Trophoblast cell (in vitro differentiated cells and primary cell): ENCODE measurements at places on chromosomes 3 and 15.

GRCh38 chr3:153443961-153444360, 281.9 kb downstream of the RAP2B start:
- no peak for DNase-seq

GRCh38 chr3:128343287-128344051, 123.2 kb downstream of the DNAJB8 start:
- DNase-seq, result peak; percentile 77

GRCh38 chr15:66593219-66593780, 27.5 kb upstream of the LCTL start:
- peak; percentile 41 for DNase-seq

DNA sequence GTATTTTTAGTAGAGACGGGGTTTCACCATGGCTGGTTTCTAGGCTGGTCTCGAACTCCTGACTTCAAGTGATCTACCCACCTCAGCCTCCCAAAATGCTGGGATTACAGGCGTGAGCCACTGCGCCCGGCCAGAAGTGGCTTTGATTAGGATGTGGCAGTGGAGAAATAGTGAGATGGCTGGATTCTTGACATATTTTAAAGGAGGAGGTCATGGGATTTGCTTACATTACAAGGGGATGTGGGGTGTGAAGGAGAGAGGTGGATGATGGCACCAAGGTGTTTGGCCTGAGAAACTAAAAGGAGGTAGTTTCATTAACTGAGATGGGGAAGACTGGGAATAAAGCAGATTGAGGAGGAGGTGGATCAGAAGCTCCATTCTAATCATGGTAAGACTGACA, 15.0 kb upstream of the LTF start:
- DNase-seq, result no peak

GRCh38 chr3:66620296-66620695, 119.5 kb upstream of the LRIG1 start:
- DNase-seq, result no peak

GRCh38 chr15:84983711-84984110, 2.1 kb downstream of the PDE8A start:
- no peak for DNase-seq

DNA sequence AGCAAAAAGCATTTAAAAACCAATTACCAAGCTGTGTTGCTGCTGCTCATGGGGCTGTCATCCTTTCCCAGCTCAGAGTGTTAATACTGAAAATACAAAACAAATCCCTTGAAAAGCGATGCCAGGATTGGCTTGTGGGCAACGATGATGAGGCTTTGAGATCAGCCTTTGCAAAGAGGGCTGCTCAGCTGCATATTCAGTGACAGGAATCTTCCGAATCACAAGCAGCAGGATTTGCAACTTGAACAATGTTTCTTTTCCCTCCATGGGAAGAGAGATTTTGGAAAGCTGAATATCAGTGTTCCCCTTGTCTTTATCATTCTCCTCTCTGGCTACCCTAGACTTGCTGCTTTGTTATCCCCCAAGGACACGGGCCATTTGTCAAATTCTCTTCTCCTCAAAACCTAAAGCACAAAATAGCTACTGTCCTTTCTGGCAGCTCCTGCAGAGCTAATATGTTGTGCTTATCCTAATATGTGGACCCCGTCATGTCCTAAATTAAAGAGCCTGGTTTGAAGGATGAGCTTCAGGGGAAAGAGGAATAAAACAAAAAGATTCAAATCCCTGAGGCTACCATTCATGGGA, 375.8 kb downstream of the GAP43 start:
- DNase-seq, result no peak

- no peak for DNase-seq
Measured at GRCh38 chr3:27746838-27747237, 24.7 kb upstream of the EOMES start.

GRCh38 chr15:65569728-65570127, 39.5 kb downstream of the HACD3 start:
- no peak for DNase-seq

- no peak for DNase-seq
Measured at GRCh38 chr3:26559227-26559626, 63.3 kb upstream of the LRRC3B start.

- no peak for DNase-seq
Measured at GRCh38 chr15:66780973-66781718, 79.1 kb downstream of the SMAD6 start.

DNA sequence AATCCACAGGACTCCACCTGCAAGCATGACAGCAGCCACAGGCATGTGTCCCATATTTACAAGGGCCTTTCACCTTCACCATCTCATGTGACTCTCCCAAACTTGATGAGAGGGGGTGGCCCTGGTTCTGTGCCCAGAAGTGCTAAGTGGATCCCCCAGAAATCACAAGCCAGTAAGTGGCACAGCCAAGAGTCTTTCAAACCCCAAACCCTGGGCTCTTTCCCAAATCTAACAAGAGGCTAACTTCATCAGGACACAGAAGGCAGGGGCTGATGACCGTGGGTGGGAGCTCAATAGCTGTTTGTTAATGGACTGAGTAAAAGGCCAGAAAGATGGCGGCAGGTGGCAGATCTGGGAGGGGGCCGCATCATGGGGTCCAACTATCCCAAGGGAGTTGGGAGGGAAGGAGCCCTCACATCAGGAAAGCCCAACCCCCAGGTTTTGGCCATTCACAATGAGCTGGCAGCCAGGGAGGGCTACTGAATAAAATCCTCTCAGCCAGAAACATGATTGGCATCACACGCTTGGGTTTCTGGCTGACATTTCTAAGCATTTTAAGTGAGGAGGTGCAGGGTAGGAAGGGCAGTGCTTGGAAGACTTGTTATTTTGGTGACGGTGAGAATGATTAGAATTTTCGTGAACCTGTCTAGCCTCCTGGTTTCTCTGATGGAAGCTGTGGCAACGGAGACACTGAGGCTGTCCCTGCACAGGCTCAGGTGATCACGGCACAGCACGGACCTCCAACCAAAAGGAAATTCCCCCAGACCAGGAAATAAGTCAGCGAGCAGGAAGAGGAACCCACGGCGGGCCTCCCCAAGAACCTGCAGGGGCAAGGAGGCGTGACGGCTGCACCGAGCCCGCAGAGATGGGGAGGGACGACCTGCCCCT, 109.3 kb downstream of the OXNAD1 start:
- DNase-seq, result no peak

DNA sequence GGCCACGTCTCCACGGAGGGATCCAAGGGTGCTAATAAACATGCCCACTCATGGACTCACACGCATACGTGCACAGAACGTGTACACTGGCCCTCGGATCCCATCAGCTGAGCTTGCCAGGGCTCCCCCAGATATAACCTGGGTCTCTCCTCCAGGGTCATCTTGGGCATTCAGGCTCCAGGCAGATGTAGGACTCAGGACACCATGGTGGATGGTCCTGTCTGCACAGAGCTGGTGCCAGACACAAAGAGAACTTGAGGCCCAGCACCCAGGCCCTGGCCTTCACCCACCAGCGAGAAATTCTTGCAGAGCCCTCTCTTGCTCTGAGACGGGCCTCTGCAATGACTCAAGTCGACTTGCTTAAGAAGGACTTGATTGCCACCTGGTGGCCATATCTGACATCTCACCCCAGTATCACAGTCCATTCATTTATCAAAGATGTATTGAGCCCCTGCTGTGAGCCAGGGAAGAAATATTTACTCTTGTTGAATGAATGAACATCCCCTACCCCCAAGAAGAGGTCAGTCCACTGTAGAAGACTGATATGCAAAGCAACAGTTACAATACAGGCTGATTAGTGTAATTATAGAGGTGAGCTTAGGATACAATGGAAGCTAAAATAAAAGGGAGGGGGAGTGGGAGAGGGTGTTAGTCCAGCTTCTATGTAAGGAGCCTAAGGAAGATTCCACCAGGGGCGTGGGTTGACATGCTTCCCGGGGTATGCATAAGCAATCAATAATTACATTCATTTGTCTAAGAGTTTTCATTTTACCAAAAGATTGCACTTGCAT, 34.2 kb upstream of the VPS8 start:
- peak; percentile 87 for DNase-seq

- no peak for DNase-seq
Measured at GRCh38 chr3:188711881-188712247, 459.9 kb upstream of the TPRG1 start.

GRCh38 chr3:104323226-104323625, 1043.5 kb upstream of the ALCAM start:
- no peak for DNase-seq

DNA sequence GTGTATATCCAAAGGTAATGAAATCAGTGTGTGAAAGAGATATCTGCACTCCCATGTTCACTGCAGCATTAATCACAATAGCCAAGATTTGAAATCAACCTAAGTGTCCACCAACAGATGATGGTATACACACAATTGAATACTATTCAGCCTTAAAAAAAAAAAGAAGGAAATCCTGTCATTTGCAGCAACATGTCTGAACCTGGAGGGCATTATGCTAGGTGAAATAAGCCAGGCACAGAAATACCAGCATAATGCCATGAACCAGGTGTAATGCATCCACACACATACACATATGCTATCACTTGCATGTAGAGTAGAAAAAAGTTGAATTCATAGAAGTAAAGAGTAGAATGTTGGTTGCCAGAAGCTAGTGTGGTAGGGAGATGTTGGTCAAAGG, 18.4 kb upstream of the NR1I2 start:
- DNase-seq, result no peak

- DNase-seq, result no peak
Measured at GRCh38 chr15:78406016-78406585, 31.9 kb upstream of the IREB2 start.

DNA sequence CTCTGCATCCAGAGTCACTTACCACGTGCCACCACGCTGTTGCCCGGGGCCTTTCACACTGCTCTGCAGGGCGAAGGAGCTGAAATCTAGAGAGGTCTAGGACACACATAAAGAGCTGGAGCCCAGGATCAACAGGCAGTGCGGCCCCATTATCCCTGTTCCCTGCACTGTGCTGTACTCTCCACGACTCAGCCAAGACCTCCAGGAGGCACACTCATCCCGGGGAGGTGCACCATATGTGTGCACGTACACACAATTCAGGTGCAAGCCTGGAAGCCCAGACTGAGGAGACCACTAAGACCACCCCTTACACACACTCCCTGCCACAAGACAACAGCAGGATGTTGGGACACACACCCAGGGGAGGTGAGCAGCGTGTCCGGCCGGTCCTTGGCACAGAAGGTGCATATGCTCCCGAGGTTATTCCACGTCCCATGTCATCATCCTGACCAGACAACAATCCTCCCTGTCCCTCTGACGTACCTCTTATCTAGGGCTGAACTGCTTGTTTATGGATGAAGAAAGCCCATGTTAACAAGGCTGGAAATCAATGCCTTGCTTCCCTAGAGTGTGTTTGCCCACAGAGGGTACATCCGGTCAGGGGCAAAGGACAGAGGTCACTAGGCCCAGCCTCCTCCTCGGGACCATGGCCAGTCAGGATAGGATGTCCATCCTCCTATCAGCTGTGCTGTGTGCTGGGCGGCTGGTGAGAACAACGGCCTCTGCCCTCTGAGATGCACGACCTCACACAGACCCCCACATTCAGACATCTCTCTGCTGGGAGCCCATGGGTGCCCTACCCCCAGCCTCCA, 16.1 kb downstream of the KLF15 start:
- no peak for DNase-seq

DNA sequence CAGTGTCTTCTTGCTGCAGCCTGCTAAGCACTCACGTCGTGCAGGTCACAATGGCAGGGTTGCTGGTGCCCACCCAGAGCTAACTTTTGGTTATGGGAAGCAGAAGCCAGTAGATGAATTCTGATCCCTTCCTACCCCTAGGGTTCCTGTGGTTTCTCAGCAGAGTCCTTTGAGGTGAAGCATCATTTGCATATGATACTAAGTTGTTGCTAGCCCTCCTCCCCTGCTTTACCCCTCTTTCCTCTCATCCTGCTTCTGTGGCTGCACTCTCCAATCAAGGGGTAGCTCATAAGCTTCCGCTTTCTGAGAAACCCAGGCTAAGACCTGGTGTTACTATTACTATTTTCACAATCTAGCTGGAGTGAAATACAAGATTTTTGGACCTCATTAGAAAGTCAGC, 22.1 kb upstream of the HEG1 start:
- DNase-seq, result no peak

GRCh38 chr3:131491084-131491483, 11.7 kb downstream of the MRPL3 start:
- no peak for DNase-seq

GRCh38 chr3:67576441-67576840, 78.0 kb downstream of the SUCLG2 start:
- no peak for DNase-seq

DNA sequence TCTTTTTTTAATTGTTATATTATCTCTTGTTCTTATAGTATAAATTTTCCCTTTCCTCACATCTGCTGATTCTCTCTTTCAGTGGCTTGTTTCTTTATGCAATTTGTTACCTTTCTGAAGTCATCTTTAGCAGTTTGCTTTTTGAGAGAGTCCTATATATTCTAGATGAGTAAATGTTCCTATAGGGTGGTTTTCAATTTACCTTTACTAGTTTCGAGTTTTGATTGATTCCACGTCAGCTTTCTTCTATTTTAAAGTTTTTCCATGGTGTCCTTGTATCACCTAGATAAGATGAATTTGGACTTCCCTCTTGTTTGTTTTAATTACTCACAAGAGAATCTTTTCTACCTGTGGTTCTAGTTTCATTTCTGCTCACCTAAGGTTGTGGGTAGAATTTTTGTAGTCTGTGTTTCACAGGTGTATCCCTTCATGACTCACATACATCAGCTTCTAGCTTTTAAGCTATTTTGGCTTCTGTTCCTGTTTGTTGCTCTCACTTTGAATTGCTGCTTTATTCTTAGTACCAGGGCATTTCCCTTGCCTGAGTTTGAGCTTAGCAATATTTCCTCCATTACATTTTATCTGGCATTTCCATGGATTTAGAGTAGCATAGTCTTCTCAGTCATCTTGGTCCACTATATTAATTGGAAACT, 6.4 kb downstream of the TEX9 start:
- no peak for DNase-seq

GRCh38 chr3:195256639-195257453, 14.1 kb downstream of the XXYLT1 start:
- DNase-seq, result no peak

GRCh38 chr3:42786212-42786611, 13.2 kb upstream of the CCDC13 start:
- DNase-seq, result no peak

GRCh38 chr3:13323822-13324221, 96.3 kb downstream of the NUP210 start:
- no peak for DNase-seq

- DNase-seq, result no peak
Measured at GRCh38 chr3:111605018-111605417, 9.9 kb upstream of the ZBED2 start.

GRCh38 chr15:75149867-75150709, 51.6 kb upstream of the C15orf39 start:
- DNase-seq, result no peak

GRCh38 chr3:14133876-14134275, 9.0 kb downstream of the TMEM43 start:
- no peak for DNase-seq

GRCh38 chr3:129845956-129846355, 47.6 kb downstream of the TMCC1 start:
- DNase-seq, result no peak
